ENCODE measurements at places on chromosomes 3 and 15.

GRCh38 chr3:33401781-33402180 lies 38.4 kb downstream of the UBP1 start:
- no peak for DNase-seq

GRCh38 chr3:17979252-17979651 lies 236.8 kb upstream of the TBC1D5 start:
- DNase-seq: no peak

DNA sequence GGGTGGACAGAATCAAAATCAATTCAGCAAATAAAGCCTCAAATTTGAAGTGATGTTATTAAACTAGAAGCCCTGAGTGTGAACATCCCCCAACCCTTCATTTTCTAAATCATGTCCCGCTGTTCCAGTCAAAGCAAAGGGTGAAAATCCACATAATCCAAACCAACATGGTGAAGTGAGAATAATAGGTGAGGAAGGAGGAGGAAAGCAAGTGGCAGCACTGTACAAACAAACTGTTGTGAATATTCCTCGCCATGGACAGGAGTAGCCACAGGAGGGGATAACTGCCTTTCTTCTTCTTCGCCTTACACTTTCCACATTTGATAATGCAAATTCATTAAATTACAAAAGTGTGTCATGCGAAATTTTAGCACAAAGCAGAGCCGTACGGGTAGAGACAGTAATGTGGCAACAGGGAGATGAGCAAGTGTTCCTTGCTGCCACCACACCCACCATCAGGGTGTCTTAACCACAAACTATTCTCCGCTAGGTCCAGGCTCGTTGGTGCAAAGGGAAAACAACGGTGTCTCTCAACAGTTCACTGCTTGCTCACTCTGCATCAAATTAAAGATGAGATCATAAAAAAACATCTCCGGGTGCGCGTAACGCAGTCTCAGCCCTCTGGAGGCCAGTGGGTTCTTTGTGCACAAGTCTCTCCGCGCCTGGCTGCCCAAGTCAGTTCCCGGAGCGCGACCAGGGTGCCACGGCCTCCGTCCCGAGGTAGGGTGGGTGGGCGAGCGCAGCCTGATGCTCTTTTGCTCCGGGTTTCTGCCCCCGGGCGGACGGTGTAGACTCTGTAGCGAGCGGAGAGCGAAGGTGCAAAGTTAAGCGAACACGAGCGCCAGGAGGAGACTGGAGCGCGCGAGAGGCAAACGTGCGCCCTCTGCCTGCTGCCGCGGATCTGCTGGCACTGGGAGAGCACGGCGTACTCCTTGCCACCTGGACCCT lies 6.7 kb downstream of the EPHA3 start:
- no peak for DNase-seq

DNA sequence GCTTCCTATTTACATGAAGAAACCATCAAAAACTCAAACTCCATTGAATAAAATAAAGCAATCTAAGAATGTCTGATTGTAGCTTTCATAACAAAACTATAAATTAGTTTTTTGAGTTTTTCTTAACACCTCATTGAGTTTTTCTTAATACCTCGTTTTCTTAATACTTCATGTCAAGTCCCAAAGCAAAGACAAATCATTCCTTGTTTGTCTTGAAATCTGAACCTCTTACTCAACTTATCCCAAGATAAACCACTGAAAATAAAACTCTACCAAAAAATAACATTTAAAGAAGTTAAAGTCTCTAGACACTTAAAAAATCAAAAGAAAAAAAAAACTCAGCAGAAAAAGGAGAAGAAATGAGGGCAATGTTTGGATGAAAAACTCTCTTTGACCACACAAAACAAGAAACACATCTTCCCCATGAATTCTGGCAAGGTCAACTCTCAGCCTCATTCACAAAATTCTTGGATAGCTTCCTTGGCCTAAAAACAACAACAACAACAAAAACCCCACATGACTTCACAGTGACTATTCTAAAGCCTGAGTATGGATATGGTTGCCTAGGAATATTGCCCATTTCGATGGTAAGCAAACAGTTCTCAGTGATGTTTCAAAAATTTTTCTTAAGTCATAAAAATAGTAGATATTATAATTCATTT lies 38.2 kb downstream of the TMCC1 start:
- no peak for DNase-seq

DNA sequence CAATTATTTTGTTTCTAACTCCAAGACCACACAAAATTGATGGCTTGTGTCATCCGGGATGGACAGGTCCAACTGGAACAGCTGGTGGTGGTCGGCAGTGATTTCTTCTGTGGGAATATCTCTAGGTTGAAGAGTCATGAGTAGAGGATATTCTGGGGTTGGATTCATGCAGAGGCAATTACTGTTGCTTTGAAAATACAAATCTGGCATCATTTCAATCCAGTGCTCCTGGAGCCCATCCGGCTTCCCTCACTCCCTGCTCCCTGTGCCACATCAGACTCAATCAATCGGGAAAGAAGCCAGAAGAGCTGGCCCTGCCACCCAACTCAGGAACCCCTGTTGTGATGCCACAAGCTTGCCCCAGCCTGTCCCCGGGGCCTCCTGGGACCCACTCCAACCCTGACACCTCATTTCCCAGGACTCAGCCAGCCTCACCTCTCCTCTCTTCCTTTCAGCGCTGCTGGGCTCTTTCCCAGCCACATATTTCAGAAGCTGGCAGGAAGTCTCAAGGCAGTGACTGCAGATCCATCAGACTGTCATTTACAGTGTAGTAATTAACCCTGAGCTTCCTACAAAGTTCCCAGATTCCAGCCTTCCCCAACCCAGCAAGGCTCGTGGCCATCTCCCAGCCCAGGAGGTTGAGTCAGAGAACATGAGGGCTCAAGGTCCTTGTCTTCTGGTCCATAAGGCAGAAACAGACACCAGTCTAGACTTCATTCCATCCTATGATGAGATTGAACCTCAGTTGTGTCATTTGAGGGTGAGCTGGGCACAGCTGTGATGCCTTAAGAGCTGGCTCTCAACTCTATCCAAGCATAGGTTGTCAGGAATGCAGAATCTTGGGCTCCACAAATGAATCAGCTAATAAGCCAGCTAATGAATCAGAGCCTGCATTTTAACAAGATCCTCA lies 114.0 kb downstream of the FAM174B start:
- no peak for DNase-seq

DNA sequence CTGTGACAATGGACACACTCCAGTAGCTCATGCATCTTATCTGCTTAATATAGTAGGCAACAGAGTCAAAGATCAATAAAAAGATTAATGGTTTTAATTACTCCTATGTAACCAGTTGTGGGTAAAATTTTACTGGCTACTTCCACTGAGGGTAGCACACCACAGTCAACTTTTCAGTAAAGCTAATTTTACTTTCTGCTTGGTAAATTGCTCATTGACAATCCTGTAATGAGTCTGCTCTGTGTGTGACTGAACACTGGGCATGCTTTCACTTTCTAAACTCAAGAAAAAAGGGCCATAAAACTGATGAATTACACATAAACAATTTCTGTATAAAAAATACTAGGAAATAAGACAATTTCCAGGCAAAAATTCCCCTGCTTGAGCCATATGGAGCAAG lies 838.3 kb downstream of the VGLL3 start:
- peak; percentile 20 for DNase-seq

GRCh38 chr15:77866186-77866585 lies 211.3 kb downstream of the TBC1D2B start:
- DNase-seq: no peak

GRCh38 chr3:177126015-177126773 lies 71.1 kb downstream of the TBL1XR1 start:
- DNase-seq: no peak

GRCh38 chr3:194329583-194329965 lies 21.6 kb downstream of the CPN2 start:
- DNase-seq: no peak

- DNase-seq: no peak
Measured at GRCh38 chr3:70927239-70927638, 614.8 kb upstream of the MDFIC2 start.

GRCh38 chr15:31338879-31339557 lies 12.4 kb downstream of the KLF13 start:
- DNase-seq: no peak

- no peak for DNase-seq
Measured at GRCh38 chr15:72464251-72464650, 9.9 kb upstream of the ARIH1 start.

- DNase-seq: no peak
Measured at GRCh38 chr3:141174674-141175073, 57.0 kb upstream of the PXYLP1 start.

DNA sequence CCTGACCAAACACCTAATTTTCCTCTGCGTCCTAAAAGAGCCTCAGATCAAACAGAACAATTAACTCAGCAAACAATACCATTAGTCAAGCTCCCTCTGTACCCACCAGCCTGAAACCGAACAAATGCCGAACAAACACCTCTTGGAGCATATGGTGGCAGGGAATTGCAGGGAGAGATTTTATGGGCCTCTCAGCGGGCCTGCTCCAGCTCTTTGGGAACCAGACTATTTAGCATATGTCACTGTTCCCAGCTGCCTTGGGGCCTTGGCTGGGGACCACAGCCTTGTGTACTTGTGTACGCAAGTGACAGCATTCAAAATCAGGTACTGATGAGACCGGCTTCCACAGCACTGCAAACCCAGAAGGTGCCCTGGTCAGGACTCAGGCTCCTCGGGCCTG lies 388.8 kb upstream of the PPP2R3A start:
- DNase-seq: no peak

GRCh38 chr3:176513604-176514003 lies 683.7 kb downstream of the TBL1XR1 start:
- no peak for DNase-seq

GRCh38 chr15:74776821-74777768 lies 4.8 kb upstream of the CSK start:
- no peak for DNase-seq

DNA sequence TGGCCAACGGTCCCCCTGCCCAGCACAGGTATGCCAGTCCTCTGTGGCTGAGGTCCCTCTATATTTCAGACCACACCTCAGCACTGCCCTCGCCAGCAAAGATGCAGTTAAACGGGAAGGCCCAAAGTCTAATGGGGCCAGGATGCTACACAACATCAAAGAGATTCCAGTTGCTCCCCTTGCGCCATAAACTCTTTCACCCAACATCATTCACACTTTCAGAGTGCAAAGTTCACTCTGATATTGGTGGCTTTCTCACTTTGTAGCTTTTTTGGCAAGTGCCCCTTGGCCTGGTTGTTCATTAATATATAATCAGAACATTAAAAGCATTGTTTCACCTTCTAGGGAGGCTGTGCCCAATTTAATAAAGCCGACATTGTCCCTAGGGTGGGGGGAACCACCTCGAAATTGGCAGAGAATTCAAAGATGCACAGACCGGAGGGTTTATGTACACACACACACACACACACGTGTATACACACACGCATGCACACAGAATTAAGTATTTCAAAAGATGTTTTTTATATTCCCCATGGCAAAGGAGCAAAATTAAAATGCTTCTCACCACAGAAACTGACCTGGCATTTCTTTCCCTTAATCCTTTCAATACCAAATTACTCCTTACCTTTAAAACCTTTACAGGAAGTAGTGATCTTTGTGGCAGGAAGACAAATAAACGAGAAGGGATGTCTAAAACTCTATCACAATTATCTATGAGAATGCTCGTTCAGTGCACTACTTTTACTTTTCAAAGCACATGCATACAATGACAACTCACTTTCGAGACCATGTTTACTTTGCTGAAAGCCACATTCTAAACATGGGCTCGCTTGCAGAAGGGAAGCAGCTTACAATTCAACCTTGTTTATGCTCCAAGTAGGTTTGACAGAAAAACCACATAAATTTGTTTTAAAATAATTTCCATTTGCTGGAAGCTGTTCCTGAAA lies 19.5 kb downstream of the LRIG1 start:
- DNase-seq: no peak

DNA sequence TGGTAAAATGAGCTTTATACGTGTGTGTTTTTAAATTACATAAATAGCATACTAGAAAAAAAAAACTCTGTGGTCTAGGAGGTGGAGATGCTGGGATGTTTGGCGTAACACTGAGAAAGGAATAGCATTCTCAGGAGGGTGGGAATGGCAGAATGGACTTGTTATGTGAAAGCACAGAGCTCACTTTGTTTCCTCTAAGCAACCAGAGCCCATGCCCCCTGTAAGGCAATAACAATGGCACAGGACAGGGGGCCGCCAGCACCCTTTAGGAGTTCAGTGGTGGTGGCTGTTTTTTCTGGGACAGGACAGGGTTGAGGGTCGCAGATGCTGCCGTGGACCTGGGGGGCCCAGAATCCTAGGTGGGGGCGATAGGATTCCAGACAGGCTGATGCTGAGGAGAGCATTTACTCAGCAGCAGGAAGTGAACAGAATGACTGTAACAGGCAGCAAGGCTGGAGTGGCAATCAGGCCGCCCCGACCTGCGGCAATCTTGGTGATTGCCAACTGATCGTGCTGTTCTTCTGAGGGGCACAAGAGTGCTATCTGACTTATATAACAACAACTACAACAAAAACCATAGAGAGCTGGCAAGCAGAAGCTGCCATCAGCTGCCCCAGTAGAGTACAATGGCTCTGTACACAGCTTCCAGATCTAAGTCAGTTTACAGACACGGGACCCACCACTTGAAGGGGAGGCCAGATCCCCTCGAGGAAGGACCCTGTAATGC lies 160.4 kb downstream of the UACA start:
- DNase-seq: no peak

GRCh38 chr15:75153565-75154276 lies 48.0 kb upstream of the C15orf39 start:
- DNase-seq: no peak

DNA sequence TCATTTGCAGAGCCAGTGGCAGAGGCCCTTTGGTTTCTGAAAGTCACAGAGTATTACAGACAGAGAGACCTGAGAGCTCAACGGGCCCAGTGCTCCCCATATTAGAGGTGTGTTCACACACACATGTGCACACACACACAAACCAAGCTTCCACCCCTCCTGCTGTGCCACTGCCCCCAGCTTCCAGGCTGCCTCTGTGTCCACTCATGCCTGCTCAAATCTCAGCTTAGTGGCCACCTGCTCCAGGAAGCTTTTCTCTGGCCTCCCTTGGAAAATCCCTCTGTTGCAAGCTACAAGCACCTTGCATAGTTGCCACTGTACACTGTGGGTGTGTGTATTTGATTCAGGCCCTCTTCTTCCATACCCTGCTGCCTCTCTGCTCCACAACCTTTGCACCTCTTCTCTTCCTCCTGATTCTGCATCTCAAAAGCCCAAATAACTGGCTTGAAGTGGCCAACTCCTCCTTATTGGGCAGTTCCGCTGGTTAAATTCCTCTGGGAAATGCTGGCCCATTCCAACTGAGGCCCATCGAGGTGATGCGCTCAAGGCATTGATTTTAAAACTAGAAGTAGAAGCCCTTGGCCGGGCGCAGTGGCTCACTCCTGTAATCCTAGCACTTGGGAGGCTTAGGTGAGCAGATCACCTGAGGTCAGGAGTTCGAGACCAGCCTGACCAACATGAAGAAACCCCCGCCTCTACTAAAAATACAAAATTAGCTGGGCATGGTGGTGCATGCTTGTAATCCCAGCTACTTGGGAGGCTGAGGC lies 23.0 kb downstream of the MESD start:
- no peak for DNase-seq

- DNase-seq: no peak
Measured at GRCh38 chr3:151321526-151321925, 4.9 kb upstream of the GPR87 start.

- DNase-seq: no peak
Measured at GRCh38 chr15:43125100-43125661, 8.2 kb upstream of the TMEM62 start.

All from right renal cortex interstitium (tissue), 3 donors.